ENCODE measurements at places on chromosomes 3 and 15.

GRCh38 chr3:14172496-14172895, 5.9 kb downstream of the XPC start:
- no peak for DNase-seq

DNA sequence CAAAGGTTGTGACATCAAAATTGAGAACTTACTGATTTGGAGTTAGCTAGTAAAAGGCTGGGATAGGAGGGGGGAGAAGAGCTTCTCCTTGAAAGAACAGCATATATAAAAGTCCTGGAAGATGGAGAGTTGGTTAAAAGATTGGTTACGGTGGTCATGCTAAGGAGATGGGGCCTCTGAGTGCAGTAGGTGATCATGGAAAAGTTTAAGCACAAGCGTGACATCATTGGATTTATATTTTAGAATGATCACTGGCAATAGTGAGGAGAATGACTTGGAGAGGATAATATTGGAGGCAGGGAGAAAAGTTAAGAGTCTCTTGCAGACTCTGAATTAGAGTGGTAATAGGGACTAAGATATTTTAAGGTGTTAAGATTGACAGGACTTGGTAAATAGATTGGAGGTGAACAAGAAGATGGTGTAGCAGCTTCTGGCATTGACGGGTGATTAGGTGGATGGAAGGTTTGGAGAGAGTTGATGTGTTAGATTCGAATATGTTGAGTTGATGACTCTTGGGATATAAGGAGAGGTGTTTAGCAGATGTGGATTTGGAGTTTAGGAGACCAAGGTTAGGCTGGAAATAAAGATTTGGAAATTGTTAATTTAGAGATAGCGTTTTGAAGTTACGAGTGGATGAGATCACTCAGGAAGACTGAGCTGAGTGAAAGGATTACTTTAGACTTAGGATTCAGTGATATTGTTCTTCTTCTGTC, 19.6 kb downstream of the PIAS1 start:
- DNase-seq: no peak

DNA sequence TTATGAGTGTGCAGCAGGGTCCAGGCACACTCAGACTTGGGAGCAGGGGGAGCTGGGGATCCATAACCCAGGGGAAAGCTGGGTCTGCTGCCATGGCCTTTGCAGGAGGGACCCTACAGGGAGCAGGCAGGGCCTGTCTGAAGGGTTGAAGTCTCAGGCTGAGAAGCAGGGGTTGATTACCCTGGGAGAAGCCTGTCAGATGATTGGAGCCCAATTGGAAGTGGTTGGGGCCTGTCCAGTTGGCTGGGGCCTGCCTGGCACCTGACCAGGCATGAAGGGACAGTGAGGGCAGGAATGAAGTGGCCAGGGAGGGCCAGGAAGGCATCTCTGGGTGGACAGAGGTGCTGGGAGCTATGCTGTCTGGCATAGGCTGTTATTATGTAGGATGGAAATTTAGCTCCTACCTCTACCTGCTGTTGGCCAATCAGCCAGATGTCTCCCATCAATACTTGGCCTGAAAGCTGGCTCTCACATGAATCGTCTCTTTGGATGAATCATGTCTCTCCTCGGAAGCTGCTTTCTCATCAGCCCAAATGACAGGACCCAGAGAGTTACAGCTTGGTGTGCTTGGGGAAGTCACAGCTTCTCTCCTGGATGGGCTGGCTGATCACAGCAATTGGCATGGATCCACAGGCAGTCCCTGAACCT, 27.4 kb upstream of the SLCO2A1 start:
- no peak for DNase-seq

DNA sequence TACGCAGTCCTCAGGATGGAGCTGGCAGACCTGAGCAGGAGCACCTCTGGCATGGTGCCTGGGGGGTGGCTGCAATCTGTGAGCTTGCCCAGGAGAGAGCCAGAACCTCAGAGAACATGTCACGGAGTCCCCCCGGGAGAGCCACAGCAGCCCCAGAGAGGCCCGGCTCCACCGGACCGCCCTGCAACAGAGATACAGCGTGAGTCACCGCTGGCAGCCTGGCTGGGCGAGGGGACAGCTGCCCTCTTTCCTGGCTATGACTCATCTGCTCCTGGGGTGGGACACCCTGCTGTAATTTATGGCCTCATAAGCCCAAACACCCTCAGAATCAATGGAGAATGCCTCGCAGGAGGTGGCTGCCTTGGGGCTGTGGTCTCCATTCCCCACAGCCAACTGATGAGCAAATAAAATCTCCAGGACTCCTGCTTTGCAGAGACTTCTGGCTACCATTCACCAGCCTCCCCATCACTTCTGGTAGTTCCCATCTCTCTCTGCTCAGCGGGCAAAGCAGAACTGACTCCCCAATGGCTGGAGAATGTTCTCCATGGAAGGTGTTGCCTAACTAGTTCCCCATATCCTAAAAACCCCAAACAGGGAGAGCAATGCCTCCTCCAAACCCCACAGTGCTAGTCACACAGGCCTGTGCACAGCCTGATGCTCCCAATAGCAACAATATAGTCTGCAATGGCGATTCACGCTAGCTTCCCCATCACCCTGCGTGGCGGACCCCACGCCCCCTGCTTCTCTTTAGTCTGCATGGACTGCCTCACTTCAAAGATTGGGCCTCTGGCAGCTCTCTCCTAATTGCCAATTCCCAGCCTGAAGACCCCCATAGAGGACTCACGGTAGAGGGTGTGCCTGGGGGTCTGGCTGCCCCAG, 21.6 kb downstream of the ACSBG1 start:
- DNase-seq: peak; percentile 81

GRCh38 chr3:33420966-33421365, 19.2 kb downstream of the UBP1 start:
- no peak for DNase-seq

DNA sequence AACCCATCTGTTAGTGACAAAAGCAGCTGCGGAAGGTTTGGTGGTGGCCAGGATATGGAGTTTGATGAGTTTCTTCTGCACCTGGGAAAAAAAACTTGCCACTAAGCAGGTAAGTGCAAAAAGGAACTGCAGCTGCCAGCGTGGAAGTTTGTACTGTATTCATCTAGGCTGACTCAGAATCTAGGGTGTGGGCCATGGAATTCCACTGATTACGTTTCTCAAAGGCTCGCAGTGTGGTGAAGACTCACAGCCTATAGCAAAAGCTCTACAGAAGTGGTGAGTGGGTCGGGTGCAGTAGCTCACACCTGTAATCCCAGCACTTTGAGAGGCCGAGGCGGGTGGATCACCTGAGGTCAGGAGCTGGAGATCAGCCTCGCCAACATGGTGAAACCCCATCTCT, 334.6 kb upstream of the GRM7 start:
- DNase-seq: no peak

- no peak for DNase-seq
Observed at GRCh38 chr15:79659691-79660090, 227.6 kb downstream of the MINAR1 start.

DNA sequence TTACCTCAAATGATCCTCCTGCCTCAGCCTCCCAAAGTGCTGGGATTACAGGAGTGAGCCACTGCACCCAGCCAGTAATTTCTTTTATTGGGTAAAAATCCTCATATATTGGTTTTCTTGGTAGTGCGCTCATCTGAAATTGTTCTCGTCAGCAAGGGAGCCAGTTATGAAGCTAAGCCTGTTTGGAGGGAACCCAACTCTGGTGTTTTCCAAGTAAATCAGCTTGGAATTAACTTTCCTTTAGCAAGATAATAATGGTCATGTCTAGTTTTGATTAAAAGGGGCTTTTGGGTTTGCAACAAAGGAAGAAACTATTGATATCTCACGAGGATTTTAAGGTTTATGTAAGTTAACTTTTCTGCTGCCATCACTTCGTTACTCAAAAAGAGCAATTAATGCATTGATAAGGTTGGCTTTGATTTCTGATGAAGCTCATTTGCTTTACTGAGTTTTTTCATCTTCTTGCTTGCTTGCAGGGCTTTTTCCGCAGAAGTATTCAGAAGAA, 72.7 kb downstream of the RARB start:
- DNase-seq: no peak

DNA sequence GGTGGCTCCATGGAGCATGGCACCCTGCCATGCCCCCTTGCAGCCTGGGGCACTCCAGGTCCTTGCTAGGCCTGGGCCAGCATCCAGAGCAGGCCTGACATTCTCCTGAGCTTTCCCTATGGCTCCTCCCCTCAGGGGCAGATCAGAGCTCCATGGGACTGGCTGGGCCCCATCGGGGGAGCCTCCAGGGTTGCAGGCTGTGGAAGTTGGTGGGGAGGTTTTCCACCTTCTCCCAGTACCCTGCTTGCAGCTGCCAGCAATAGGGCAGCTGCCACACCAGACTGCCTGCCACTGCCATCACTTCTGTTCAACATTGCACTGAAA, 75.7 kb upstream of the TP63 start:
- DNase-seq: no peak

GRCh38 chr15:31135523-31135922, 34.0 kb upstream of the TRPM1 start:
- no peak for DNase-seq

GRCh38 chr3:157527131-157527881, 24.1 kb upstream of the VEPH1 start:
- no peak for DNase-seq

DNA sequence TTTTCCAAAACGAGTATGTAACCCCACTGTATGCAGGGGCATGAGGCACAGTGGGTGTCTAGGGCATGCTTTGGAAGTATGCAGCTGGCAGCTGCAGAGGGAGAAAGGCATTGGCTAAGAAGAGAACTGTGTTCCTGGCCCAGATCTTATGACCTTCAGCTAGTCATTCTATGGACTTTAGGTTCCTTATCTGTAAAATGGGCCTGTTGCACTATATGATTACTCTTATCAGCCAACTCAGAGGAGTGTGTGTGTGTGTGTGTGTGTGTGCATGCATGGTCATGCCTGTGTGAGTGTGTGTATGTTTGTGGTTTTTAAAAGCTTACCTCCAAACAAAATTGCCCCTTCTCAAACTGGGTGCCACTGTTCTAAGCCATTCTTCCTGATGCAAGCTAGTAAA, 27.4 kb upstream of the CHST2 start:
- no peak for DNase-seq

- DNase-seq: no peak
Observed at GRCh38 chr3:128226795-128227395, 73.6 kb downstream of the EEFSEC start.

- DNase-seq: no peak
Observed at GRCh38 chr3:51141573-51141972, 243.5 kb upstream of the MANF start.

GRCh38 chr3:101039285-101039684, 46.1 kb upstream of the ABI3BP start:
- no peak for DNase-seq

GRCh38 chr15:50542887-50543210, 3.6 kb downstream of the USP50 start:
- DNase-seq: no peak

GRCh38 chr15:101543431-101543830, 53.9 kb upstream of the PCSK6 start:
- no peak for DNase-seq

GRCh38 chr15:48266024-48266689, 60.1 kb downstream of the SLC12A1 start:
- DNase-seq: no peak

DNA sequence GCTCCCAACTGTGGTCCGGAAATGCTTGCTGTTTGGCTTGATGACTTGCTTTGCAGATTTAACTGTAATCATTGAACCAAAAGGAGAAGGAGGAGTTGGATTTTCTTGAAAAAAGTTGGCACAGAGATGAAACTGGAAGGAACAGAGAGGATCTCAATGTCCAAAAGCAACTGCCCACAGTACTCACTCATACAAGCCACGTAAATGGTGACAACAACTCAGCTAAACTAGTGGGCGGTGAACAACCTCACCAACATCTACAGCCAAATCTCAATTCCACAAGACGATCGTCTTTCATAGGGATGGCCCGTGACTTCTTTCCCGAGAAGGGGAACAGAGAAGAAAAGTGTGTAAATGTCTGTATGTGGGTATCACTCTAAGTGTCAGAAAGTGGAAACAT, 48.1 kb downstream of the MYO5C start:
- no peak for DNase-seq

DNA sequence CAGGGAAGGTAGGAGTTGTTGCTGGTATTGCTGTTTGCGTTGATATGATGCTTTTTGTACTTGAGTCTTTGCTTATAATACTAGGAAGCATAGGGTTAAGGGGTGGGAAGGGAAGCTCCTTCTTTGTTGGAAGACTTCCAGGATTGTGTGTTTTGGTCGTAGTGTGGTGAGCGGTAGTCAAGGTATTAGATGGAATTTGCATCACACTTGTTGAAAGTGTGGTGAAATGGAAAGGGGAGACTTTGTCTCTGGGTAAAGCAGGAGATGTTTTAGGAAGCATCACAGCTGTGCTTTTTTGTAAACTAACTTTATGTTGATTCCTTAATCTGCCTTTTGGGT, 14.9 kb downstream of the IGSF10 start:
- no peak for DNase-seq

DNA sequence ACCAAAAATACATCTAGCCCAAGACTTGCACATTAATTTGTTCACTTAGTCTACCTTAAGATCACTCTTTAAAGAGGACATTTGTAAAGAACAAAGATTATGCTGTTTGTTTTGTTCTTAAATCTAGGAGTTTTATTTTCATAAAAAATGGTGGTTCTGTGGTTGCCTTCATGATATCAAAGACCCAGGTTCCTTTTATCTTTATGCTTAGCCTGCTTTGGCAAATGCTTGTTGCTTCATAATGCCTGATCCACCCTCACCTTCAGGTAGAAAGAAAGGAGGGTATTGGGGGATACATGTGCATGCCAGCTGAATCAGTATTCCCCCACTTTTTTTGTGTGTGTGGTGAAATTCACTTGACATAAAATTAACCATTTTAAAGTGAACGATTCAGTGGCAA, 48.5 kb downstream of the GTF2E1 start:
- DNase-seq: no peak

GRCh38 chr3:112908252-112908651, 61.6 kb upstream of the CD200R1L start:
- no peak for DNase-seq

- no peak for DNase-seq
Observed at GRCh38 chr3:194296454-194297263, 54.5 kb downstream of the CPN2 start.

DNA sequence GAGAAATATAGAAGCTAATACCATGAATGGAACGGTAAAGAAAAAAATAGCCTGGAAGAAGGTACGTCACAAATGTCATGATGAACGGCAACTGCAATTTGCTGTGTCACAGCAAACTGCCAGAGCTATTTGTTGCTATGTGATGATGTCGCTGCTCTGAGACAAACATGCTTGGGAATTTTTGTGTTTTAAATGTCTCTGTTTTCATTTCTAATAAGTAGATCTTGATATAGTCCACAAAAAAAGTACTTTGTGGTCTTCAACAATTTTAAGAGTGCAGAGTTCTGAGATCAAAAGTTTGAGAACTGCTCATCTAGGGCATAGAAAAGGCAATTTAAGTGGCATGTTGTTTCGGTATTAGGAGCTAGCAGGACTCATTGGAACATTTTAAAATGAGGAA, 4.3 kb upstream of the NR1D2 start:
- no peak for DNase-seq

DNA sequence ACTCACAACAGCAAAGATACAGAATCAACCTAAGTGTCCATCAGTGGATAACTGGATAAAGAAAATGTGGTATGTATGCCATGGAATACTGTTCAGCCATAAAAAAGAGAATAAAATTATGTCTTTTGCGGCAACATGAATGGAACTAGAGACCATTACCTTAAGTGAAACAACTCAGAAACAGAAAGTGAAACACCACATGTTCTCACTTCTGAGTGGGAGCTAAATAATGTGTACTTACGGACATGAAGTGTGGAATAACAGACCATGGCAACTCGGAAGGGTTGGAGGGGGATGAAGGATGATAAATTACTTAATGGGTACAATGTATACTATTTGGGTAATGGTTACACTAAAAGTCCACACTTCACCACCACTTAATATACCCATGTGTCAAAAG, 600.6 kb downstream of the MAGI1 start:
- no peak for DNase-seq

- no peak for DNase-seq
Observed at GRCh38 chr15:58362262-58362922, 69.4 kb upstream of the LIPC start.

All from brain pericyte (primary cell).